Stimulated activated CD4-positive, alpha-beta T cell treated with anti-CD3 and anti-CD28 coated beads, Interleukin-12 subunit alpha, Interleukin-12 subunit beta, amount 100 ng/mL, for 4 hours (primary cell): ENCODE measurements at places on chromosomes 6 and 20.

DNA sequence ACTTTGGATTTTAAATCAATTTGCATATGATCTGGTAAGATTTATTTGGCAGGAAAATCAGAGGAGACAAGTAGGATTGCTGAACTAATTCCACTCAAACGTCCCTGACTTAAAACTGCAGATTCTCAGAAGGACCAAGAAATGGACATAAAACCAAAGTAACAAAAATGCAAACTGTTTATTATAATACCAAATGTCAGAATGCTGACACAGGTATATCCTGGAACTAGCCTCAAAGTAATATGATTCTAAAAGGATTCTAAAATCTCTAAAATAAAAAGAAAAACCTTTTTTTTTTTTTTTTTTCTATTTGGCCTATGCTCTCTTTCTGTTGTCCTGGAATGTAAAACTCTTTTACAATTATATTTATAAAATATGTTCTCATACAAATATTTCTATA lies 74.4 kb upstream of the BTBD3 start:
- DNase-seq = no peak

DNA sequence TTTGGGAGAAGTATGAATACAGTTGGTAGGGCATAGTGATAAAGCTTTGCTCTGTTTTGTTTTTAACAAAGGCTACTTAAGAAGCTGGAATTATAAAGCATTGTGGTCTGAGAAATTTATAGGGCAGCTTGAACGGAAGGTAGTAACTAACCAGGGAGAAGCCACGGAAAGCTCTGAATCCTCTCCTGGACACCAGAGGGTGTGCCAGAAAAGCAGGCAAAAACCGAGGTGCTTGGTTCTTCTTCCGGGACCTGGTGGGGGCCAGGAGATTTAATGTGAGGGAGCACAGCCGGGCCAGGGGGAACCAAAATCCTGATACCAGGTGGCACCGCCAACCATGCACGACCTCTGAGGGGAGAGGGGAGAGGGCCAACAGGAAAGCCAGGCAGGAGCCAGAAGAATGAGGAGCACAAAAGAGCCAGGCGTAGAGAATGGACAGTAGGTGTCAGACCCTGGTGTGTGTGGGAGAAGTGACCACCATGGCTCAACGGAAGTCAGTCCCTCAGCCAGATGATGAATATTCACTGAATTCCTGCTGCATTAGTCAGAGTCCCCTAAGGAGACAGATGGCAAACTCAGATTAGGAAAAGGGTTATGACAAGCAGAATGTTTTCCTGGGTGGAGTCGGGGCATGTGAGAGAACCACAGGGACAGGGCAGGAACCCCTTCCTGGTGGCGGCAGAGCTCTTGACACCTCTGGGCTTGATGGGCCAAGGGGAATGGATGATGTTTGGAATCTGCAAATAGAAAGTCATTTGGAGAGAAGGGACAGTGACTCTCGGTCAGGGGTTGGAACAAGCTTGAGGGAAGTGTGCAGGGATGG lies 262.3 kb downstream of the ZNF217 start:
- DNase-seq = no peak

DNA sequence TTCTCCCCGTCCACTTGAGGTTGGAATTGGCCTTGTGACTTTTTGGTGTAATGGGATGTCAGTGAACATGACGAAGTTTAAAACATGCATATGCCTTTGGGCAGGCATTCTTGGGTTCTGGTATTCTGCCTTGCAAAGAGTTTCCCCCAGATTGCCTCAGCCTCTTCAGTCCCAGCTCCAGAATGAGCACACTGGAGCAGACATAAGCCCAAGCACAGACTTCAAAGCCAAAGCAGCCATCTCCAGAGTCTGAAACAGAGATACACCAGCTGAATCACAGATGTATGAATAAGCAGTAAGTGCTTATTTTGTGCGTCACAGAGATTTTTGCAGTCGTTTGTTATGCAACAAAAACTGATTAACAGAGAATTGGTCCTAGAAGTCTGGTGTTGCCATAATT lies 546.0 kb downstream of the FRK start:
- no peak for DNase-seq

GRCh38 chr20:59676126-59676850 lies 71.9 kb downstream of the PHACTR3 start:
- DNase-seq = no peak

GRCh38 chr20:36574366-36575135 lies 1.2 kb downstream of the TGIF2 start:
- DNase-seq = peak; percentile 54

- no peak for DNase-seq
Measured at GRCh38 chr6:168240160-168240559, 79.4 kb downstream of the DACT2 start.

- no peak for DNase-seq
Measured at GRCh38 chr20:23309781-23310180, 40.8 kb upstream of the NXT1 start.

- no peak for DNase-seq
Measured at GRCh38 chr6:169386411-169387057, 132.9 kb upstream of the THBS2 start.

- no peak for DNase-seq
Measured at GRCh38 chr6:41927253-41927652, 6.0 kb downstream of the BYSL start.

- no peak for DNase-seq
Measured at GRCh38 chr6:71967436-71967835, 81.1 kb downstream of the RIMS1 start.

- DNase-seq = no peak
Measured at GRCh38 chr6:3471711-3472110, 14.9 kb upstream of the SLC22A23 start.

DNA sequence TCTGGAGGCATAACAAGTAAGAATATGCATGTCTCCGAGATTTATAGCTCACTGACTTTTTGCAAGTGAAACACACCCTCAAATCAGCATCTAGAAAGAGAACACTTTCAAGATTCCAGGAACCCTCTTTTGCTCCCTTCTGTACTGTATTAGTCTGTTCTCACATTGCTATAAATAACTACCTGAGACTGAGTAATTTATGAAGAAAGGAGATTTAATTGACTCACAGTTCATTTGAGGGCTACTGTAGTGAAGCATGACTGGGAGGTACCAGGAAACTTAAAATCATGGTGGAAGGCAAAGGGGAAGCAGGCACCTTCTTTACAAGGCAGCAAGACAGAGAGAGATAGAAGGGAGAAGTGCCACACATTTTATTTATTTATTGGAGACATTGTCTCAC lies 269.9 kb downstream of the UTRN start:
- DNase-seq = no peak

GRCh38 chr6:17816921-17817611 lies 110.3 kb upstream of the NUP153 start:
- DNase-seq = no peak
